MV-4-11 (cell line): ENCODE measurements at places on chromosomes 7 and 10.

DNA sequence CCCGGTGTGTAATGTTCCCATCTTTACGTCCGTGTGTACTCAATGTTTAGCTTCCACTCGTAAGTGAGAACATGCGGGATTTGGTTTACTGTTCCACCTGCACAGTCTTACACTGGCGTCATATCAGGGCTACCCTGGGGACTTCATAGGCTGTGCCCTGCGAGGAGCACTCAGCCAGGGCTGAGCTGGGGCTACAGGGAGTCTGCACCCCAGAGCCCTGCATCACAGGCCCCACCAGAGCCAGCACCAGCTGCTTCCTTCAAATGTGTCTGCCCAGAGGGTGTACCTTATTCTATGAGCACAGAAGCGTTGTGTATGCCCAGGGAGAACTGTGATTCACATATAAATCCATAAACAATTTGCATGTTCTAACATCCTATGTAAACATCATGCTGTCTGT lies 277.1 kb downstream of the TCERG1L start:
- no peak for DNase-seq

DNA sequence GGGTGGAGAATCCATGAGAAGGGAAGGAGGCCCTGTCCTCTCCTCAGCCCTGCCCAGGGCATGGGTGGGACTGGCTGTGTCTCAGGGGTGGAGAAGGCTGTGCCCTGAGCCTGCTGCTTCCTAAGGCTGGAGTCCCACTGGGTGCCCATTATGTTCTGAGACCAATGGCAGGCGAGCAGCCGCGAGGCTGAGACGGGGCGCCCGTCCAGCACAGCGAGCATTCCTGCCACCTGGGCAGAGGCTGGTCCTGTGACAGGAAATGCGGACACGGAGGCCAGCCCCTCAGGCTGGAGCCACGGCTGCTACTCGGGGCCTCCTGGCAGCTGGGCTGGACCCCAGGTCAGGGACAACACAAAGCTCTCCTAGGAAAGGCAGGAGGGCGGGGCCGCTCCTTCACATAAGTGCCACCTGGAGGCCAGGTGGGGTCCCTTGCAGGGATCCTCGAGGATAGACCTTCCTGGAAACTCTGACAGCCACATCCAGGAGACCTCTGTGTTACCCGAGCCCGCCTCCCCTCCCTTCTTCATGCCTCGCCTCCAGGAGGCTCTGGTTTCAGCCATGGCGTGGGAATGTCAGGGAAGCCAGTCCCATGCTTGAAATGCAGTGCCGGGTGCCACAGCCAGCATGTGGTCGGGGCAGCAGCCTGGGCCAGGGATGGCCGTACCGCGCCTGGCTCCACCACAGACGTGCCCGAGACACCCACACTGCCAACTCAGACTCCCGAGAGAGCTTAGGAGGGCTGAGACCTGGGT lies 173.9 kb downstream of the USP6NL start:
- no peak for DNase-seq

- no peak for DNase-seq
These were observed 88.3 kb upstream of the KIAA1217 start for GRCh38 chr10:24120646-24121045.

DNA sequence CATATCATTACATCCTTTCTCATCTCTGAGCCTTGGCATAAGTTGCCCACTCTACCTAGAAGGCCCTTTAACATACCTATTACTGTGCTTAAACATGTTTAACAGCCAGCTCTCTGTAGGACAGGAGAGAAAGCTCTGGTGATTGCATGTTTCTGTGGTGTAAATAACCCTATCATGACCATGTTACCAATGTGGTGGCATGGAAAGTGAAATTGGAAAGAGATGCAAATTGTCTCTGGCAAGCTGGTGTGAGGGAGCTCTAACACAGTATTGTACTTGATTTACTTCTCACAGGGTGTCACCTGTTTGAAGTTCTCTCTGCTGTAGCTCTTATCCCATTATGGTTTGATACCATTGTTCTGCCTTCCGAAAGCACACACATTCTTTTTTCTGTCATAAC lies 231.8 kb upstream of the DKK1 start:
- DNase-seq, result no peak

- no peak for DNase-seq
These were observed 707.5 kb upstream of the FZD8 start for GRCh38 chr10:36349445-36350078.

DNA sequence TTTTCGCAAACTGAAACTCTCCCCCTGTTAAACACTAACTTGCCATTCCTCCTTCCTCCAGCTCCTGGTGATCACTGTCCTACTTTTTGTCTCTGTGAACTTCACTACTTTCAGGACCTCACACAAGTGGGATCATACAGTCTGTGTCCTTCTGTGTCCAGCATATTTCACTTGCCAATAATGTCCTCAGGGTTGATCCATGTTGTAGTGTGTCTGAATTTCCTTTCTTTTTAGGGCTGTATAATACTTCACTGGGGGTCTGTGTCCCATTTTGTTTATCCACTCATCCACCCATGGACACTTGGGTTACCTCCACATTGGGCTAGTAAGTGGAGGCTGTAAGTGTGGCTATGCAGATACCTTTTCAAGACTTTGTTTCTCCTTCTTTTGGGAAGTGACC lies 42.7 kb upstream of the GJD4 start:
- no peak for DNase-seq

DNA sequence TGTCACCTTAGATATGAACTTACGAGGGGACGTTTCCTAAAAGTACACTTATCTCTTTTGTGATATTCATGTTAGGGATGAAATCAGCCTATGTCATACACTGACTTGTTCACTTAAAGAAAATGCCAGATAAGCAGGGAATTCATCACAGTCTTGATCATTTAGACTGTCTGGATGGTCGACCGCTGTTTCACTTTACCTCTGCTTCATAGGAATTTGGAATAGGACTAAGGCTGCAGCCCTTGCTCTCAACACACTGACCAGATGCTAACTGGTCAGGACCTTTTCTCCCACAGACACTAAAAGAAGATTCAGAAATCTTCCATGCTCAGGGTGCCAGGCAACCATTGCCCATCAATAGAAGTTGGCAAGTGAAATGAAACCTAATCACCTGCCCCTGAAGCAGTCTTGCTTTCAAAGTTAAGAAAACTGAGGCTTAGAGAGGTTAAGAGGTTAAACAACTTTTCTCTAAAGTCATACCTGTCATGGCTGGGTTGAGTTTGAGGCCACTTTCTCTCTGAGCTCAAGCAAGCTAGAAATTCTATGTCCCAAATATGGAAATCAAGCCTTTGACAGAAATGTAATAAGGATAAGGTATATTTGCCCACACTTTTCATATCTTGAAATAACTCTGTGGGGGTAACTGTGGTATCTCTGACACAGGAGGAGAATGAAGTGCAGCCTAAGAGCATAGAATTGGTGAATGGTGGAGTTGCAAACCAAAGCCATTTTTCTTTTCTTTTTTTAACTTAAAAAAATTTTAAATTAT lies 77.1 kb downstream of the MAP3K8 start:
- no peak for DNase-seq

GRCh38 chr7:104152468-104152867 lies 55.3 kb downstream of the ORC5 start:
- no peak for DNase-seq

GRCh38 chr10:44386546-44387052 lies 1.7 kb upstream of the CXCL12 start:
- peak; percentile 6 for DNase-seq

DNA sequence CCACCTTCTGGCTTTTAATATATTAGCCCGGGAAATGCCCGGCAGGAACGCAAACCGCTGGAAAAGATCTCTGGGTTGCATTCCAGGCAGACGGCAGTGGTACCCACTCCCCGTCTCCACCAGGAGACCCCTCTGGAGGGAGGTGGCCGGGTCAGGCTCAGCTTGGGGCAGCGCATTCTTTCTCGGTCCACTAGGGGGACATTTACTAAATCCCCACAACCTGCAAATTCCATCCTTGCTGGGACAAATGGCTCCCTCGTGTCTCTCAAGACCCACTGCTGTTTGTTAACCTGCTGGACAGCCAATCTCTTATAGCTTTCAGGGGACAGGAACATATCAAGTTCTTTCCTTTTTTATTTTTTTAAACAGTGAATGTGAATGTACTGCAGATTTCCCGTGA lies 45.8 kb upstream of the CARD11 start:
- no peak for DNase-seq

GRCh38 chr7:14950013-14950412 lies 47.5 kb upstream of the DGKB start:
- no peak for DNase-seq

DNA sequence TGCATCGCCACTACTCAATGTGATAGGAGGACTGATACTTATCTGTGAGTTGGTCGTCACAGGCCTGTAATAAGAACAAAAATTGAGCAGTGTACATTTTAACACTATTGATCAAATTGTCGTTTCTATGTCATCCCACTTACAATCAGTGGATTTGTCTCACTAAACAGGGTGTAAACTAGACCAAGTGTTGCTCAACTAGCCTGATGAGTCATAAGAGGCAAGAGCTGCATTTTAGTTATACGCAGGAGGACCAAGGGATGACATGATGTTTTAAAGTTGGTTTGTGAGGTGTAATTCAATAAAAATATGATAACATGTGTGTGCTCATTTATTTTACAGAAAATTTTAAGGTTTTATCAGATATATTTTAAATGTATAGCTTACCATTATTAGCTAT lies 1239.2 kb downstream of the REEP3 start:
- peak; percentile 53 for DNase-seq
